SK-N-SH (cell line): ENCODE measurements at places on chromosomes 2 and 18.
A peak's percentile ranks its signal among the peaks of the same experiment; 100 is the strongest.

GRCh38 chr2:180722551-180723239, 257.7 kb upstream of the UBE2E3 start:
- DNase-seq, result no peak

- DNase-seq, result no peak
Measured at GRCh38 chr18:7954238-7954637, 387.1 kb downstream of the PTPRM start.

DNA sequence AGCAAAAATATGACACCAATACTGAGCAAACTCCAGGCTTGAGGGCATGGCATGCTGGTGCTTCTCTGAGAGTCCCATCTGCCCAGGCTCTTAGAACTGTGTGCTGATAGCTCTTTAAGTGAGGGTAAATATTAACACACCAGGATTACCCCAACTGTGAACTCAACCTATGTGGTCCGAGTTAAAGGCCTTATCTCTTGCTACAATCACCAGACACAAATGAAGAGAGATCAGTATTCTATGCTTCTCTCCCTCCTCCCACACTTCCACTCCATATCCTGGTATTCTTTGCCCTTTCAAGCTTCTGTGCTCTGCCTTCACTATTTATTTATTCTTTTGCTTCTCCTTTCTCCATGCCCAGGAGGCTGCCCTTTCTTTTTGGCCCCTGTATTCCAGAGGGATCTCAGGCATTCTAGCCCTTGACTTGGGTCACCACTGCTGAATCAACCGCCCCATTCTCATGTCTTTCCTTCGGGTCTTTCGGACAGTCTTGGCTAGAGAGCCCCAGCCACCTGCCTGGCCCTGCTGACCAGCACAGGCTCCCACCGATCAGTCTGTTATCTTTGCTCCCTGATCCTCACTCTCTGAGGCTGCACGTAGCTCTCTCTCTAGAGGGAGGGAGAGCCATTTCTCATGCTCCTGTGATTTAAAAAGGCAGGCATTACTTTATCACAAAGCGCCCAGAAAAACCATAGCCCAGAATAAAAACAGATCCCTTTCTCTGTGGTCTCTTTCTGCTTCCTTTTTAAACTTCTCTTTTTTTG, 17.2 kb upstream of the HK2 start:
- peak; percentile 61 for DNase-seq

GRCh38 chr2:161824226-161824625, 200.0 kb downstream of the SLC4A10 start:
- no peak for DNase-seq

GRCh38 chr2:239811111-239811781, 213.9 kb downstream of the NDUFA10 start:
- DNase-seq, result no peak

GRCh38 chr2:44515416-44515815, 153.7 kb downstream of the CAMKMT start:
- DNase-seq, result no peak

DNA sequence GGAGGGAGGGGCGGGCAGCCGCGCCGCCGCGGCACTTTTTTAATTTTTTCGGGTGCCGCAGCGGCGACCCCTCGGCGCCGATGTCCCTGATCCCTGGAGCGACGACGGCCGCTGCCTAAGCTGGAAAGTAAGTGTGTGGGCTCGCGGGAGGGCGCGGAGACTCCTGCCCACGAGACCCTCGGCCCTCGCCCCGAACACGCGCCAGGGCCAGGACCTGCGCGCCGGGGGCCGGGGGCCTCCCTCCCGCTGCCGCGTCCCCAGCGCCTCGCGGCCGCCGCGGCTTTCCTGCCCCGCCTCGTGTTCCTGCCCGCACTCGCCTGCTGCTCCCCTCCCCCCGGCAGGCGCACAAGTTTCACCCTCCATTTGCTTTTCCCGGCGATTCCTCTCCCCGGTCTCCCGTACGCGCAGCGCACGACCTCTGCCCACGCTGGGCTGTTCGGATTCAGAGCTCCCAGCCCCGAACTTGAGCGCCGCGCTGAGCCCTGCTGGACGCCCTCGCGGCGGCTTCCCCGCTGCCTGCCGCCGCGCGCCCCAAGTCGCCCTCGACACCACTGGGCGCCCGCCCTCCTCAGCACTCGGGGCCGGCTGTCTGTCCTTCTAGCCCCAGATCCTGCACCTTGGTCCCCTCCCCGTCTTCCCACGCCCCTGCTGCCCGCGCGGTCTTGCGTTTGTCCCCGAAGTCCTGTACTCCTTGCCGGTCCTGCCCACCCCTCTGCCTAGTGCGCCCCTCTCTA, 507 bp downstream of the PKP4 start:
- DNase-seq, result peak; percentile 79

DNA sequence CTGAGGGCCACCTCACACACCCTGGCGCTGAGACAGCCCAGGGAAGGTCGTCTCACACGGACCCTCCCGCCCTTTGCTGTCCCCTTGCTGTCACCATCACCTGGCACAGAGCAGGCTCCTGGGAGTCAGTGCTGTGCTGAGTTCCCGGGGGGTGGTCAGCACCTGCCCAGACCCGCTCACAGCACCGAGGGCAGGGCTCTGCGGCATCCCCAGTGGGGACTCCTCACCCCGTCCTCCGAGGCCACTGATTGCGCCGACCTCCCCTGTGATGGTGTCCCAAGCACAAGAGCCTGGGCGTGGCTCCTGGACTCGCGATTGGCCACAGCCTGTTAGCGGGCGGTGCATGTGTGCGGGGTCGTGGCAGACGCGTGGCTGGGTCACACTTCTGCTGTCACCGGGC, 65.9 kb downstream of the NFATC1 start:
- no peak for DNase-seq

GRCh38 chr2:119076713-119077112, 81.8 kb downstream of the C1QL2 start:
- DNase-seq, result no peak

DNA sequence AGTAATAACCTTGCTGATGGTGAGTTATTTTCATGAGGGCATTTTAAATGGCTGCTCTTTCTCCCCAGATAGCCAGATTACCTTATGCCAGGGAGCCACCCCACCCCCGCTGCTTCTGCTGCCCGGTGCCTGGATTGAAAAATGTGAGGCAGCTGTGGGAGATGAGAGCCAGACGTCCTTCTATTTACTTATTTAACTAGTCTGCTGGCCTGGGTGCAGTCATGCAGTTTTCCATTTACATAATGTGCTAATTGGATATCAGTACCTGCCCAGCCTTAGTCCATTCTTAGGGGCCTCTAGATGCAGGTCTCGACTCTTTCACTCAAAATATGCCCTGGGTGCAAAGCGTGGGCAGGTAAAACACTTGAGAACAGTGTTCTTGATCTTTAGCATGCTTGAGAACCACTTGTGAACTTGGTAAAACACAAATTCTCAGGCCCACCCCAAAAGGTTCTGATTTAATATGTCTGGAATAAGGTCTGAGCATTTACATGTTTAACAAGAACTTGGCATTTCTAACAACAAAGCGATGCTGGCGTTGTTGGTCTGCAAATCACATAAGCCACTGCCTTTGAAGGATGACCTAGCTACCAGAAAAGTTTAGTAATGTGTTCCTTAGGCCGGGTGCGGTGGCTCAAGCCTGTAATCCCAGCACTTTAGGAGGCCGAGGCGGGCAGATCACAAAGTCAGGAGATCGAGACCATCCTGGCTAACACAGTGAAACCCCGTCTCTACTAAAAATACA, 154.3 kb downstream of the NRP2 start:
- DNase-seq, result no peak

GRCh38 chr2:170306293-170306873, 128.4 kb downstream of the MYO3B start:
- DNase-seq, result no peak

- no peak for DNase-seq
Measured at GRCh38 chr2:190666895-190667294, 18.0 kb downstream of the NAB1 start.

GRCh38 chr2:60480089-60480773, 73.2 kb downstream of the BCL11A start:
- no peak for DNase-seq

DNA sequence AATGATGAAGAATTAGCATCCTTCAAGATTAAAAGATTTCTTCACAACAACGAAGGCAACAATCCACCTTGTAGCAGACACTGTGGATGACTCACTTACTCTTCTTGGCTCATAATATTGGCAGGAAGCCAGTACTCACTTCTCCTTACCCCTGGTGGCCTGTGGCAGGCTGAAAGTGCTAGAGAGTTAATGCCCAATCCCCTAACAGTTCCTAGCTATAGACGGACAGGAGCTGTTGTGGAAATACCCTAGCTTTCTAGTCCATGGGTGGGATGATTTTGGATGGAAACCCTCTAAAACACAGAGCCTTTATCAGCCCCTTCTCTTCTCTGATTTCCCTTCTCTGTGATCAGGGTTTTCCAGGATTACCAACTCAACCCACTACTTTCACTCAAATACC, 128.6 kb upstream of the NYAP2 start:
- DNase-seq, result peak; percentile 19

- no peak for DNase-seq
Measured at GRCh38 chr2:112661656-112662305, 16.0 kb downstream of the SLC20A1 start.

- DNase-seq, result no peak
Measured at GRCh38 chr2:161178756-161179155, 18.5 kb downstream of the TANK start.

DNA sequence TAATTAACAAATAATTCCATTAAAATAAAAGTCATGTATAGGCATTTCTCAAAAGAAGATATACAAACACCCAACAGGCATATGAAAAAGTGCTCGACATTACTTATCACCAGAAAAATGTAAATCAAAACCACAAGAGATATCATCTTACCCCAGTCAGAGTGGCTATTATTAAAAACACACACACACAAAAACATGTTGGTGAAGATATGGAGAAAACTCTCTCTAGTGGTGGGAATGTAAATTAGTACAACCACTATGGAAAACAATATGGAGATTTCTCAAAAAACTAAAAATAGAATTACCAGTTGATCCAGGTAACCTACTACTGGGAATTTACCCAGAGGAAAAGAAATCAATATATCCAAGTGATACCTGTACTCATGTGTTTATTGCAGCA, 966.3 kb upstream of the POU3F3 start:
- no peak for DNase-seq

GRCh38 chr2:234879671-234880455, 72.0 kb upstream of the SH3BP4 start:
- no peak for DNase-seq

DNA sequence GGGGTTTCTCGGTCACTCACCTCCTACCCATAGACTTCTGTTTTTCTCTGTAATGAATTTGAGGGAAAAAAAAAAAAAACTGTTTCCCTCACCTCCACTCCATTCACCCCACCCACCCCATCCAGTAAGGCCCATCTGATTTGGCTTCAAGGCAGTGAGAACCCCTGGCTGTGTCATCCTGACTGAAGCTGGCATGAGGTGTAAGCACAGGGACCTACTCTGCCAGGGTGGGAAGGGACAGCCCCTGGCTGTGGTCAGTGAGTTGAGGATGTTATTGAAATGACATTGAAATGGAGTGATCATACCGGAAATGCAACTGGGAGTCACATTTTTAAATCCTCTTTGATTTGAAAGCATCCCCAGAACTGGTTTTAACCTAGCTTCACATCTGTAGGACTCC, 19.1 kb upstream of the BCL2L11 start:
- DNase-seq, result no peak

DNA sequence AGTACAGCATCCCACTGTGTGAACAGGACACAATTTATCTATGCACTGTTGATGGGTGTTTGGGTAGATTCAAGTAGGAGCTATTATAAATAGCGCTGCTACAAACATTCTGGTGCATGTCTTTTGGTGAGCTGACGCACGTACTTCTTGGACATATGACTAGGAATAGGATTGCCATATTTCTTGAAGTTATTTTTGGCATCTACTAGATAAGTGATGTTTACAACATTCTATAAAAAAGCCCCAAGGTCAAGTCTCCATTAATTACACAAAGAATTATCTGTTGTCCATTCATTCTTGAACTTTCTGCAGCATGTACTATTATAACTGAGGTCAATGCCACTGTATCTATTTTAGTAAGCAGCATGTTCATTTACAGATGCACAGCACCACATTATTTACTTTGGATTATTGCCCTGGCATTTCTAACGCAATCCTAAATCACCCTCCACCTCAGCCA, 225.5 kb upstream of the TMEM200C start:
- no peak for DNase-seq

GRCh38 chr18:48319801-48320638, 89.2 kb downstream of the ZBTB7C start:
- DNase-seq, result peak; percentile 30

- DNase-seq, result no peak
Measured at GRCh38 chr2:119491776-119492525, 32.3 kb downstream of the SCTR start.

GRCh38 chr2:113083296-113083695, 15.5 kb downstream of the IL1F10 start:
- DNase-seq, result no peak

GRCh38 chr2:222320436-222321395, 21.9 kb upstream of the PAX3 start:
- peak; percentile 58 for DNase-seq

DNA sequence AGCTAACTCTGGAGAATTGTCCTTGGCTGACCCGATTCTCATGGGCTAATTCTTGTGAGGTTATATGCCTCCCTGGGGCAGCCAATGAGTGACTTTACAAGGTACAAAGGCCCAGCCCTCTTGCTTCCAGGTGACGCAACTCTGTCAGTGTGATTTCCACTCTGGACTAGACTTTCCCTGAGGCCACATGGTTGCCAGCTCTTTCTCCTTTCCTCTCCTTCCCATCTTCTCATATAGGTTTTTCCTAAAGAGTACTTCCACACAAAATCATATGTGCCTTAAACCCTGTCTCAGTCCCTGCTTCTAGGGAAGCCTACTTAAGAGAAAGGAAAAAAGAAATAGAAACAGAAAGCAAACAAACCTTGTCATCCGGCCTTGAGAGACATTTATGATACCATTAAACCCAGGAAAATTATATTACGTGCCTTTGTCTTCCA, 226.2 kb upstream of the ZSWIM2 start:
- DNase-seq, result no peak

- no peak for DNase-seq
Measured at GRCh38 chr18:77069482-77069881, 63.1 kb downstream of the MBP start.

GRCh38 chr2:165697748-165698443, 96.2 kb downstream of the GALNT3 start:
- DNase-seq, result no peak

GRCh38 chr2:2012505-2012904, 268.2 kb upstream of the PXDN start:
- no peak for DNase-seq

GRCh38 chr2:10514273-10514672, 66.1 kb upstream of the ODC1 start:
- no peak for DNase-seq

GRCh38 chr18:48459465-48459864, 50.3 kb upstream of the ZBTB7C start:
- DNase-seq, result no peak

GRCh38 chr2:223123855-223124610, 72.0 kb downstream of the KCNE4 start:
- DNase-seq, result no peak
